ENCODE measurements at places on chromosomes 12 and 14. TPM values are rescaled to one million over a fixed set of nuclear protein-coding genes. Genes with fewer than 3 reads are reported as not detected.

Gene KLRF2
- total RNA-seq = not detected

Gene RNASE2
- not detected for total RNA-seq

Gene RASSF8
- 55.7 TPM for total RNA-seq

Gene RFX4
- total RNA-seq = not detected

Gene HOTAIR
- total RNA-seq = 1.8 TPM

Gene PTPRB
- 0.32 TPM for total RNA-seq

Gene TMEM30B
- total RNA-seq = 12.4 TPM
